Glutamatergic neuron (in vitro differentiated cells): ENCODE measurements at places on chromosomes 5 and 9. TPM values are rescaled to one million over a fixed set of nuclear protein-coding genes. Genes with fewer than 3 reads are reported as not detected.

- no peaks in the 10 kb centered on the region for H3K4me1 ChIP-seq
- no peaks in the 10 kb centered on the region for H3K36me3 ChIP-seq
- H3K27me3 ChIP-seq = peaks cover 2% of the 10 kb centered on the region
- no peak overlapping the region for H3K27ac ChIP-seq
- DNase-seq = no peak
- no peak overlapping the region for H3K4me3 ChIP-seq
These were observed 487.8 kb upstream of the NUDT12 start for GRCh38 chr5:104050436-104050835.

- no peak overlapping the region for H3K4me3 ChIP-seq
- no peak overlapping the region for H3K27ac ChIP-seq
These were observed 11.9 kb upstream of the C1QTNF2 start for GRCh38 chr5:160382346-160382745.

GRCh38 chr5:19767987-19768386 lies 220.0 kb downstream of the CDH18 start:
- no peak overlapping the region for H3K4me3 ChIP-seq
- no peaks in the 10 kb centered on the region for H3K27me3 ChIP-seq
- H3K27ac ChIP-seq = no peak overlapping the region

- peaks cover 21% of the 10 kb centered on the region for H3K4me1 ChIP-seq
- peak within 1 kb of the TSS; percentile 99 for H3K27ac ChIP-seq
- H3K36me3 ChIP-seq = no peaks in the 10 kb centered on the region
- DNase-seq = peak; percentile 64
- H3K4me3 ChIP-seq = peak within 1 kb of the TSS; percentile 97
- peaks cover 4% of the 10 kb centered on the region for H3K27me3 ChIP-seq
These were observed at the start of gene ZNF618 for GRCh38 chr9:113876151-113876992. TSS of gene ZNF618 (plus strand) at chr9:113876309. CDS start at chr9:113876381, 72 bp downstream.

Gene PCDHGC3
- total RNA-seq = 40.1 TPM

Gene BARHL1
- not detected for total RNA-seq

GRCh38 chr5:36228505-36228904 lies 13.2 kb downstream of the NADK2 start:
- H3K36me3 ChIP-seq = no peaks in the 10 kb centered on the region
- no peak overlapping the region for H3K4me3 ChIP-seq
- no peaks in the 10 kb centered on the region for H3K27me3 ChIP-seq
- no peak for DNase-seq

DNA sequence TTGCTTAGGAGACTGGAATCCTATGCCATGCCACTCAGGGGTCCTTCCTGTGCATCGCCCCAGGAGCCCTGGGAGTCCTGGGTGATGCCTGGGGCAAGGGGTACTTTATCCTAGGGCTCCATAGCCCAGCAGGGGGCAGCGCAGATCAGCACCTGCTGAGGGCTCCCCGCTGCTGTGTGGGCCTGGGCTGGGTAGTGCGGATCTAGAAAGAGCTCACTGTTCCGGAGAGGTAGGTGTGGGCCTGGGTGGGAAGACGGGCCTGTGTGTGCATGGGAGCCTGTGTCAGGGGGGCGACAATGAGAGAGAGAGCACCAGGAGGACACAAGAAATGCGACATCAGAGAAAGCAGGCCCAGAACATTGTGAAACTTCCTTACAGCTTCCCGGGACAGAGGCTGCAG lies 11.4 kb upstream of the DAB2IP start:
- H3K4me1 ChIP-seq = peaks cover 14% of the 10 kb centered on the region
- DNase-seq = peak; percentile 81
- H3K27me3 ChIP-seq = peaks cover 8% of the 10 kb centered on the region
- H3K4me3 ChIP-seq = no peak overlapping the region
- no peak overlapping the region for H3K27ac ChIP-seq
- no peaks in the 10 kb centered on the region for H3K36me3 ChIP-seq

DNA sequence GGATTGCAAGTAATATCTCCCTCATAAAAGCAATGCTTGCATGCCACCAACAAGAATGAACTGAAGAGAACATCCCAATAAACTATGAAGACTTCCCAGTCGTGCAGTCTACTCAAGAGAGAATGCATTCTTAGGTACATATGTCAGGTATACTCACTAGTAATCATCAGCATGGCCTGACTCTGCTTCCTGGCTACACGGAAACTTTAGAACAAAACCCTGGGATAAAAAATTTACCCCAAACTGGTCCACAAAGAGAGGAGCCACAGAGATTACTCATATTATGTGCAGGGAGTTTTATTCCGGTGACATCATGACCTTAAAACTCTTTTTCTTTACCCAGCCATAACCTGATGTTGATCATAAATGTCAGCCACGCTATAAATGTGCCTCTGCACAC lies 57.5 kb upstream of the PAPPA start:
- H3K4me3 ChIP-seq = no peak overlapping the region
- H3K4me1 ChIP-seq = peaks cover 11% of the 10 kb centered on the region
- DNase-seq = no peak

- H3K4me3 ChIP-seq = no peak overlapping the region
- H3K4me1 ChIP-seq = peaks cover 16% of the 10 kb centered on the region
- DNase-seq = no peak
These were observed 5.8 kb upstream of the CRHBP start for GRCh38 chr5:76947082-76947503.

DNA sequence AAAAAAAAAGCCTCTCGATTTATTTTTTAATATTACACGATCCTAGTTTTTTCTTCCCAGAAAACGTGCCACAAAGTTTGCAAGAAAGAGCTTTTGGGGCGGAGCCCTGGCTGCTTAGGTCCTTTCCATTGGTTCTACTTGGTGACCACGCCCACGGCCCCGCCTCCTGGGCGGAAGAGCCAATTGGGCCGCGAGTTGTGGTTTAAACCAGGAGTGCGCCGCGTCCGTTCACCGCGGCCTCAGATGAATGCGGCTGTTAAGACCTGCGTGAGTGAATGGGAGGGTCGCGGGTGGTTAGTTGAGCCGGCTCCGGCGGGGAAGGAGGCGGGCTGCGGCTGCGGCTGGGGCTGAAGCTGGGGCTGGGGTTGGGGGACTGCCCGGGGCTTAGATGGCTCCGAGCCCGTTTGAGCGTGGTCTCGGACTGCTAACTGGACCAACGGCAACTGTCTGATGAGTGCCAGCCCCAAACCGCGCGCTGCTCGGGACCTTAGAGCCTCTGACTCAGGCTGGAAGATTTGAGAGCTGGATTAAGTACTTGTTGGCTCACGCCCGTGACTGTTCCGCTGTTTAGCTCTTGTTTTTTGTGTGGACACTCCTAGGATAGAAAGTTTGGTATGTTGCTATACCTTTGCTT lies at the start of gene PTTG1:
Gene PTTG1, plus strand, starts transcription at position 231 of the 634 bp plus-strand sequence. CDS start 458 bp downstream, outside the sequence.
- no peaks in the 10 kb centered on the region for H3K36me3 ChIP-seq
- peaks cover 6% of the 10 kb centered on the region for H3K27me3 ChIP-seq

Gene SOHLH1
- total RNA-seq = not detected

Gene PCDHB10
- total RNA-seq = 17.7 TPM

GRCh38 chr5:69468631-69469030 lies 24.0 kb upstream of the OCLN start:
- DNase-seq = no peak
- H3K27ac ChIP-seq = no peak overlapping the region
- H3K27me3 ChIP-seq = no peaks in the 10 kb centered on the region
- H3K4me1 ChIP-seq = no peaks in the 10 kb centered on the region
- no peak overlapping the region for H3K4me3 ChIP-seq

GRCh38 chr9:108755979-108756378 lies 99.8 kb downstream of the ACTL7B start:
- H3K27me3 ChIP-seq = peaks cover 3% of the 10 kb centered on the region
- no peak overlapping the region for H3K4me3 ChIP-seq
- no peak overlapping the region for H3K27ac ChIP-seq
- no peak for DNase-seq
- peaks cover 16% of the 10 kb centered on the region for H3K36me3 ChIP-seq

Gene SLC36A1
- 117 TPM for total RNA-seq

GRCh38 chr9:109349421-109349846 lies 28.6 kb upstream of the EPB41L4B start:
- no peak for DNase-seq
- peaks cover 2% of the 10 kb centered on the region for H3K27me3 ChIP-seq
- no peak overlapping the region for H3K4me3 ChIP-seq
- no peaks in the 10 kb centered on the region for H3K4me1 ChIP-seq
- no peaks in the 10 kb centered on the region for H3K36me3 ChIP-seq
- no peak overlapping the region for H3K27ac ChIP-seq

- H3K4me1 ChIP-seq = peaks cover 3% of the 10 kb centered on the region
- no peak overlapping the region for H3K27ac ChIP-seq
- no peak overlapping the region for H3K4me3 ChIP-seq
- DNase-seq = no peak
- H3K27me3 ChIP-seq = no peaks in the 10 kb centered on the region
These were observed 36.9 kb upstream of the FCN2 start for GRCh38 chr9:134843740-134844139.

DNA sequence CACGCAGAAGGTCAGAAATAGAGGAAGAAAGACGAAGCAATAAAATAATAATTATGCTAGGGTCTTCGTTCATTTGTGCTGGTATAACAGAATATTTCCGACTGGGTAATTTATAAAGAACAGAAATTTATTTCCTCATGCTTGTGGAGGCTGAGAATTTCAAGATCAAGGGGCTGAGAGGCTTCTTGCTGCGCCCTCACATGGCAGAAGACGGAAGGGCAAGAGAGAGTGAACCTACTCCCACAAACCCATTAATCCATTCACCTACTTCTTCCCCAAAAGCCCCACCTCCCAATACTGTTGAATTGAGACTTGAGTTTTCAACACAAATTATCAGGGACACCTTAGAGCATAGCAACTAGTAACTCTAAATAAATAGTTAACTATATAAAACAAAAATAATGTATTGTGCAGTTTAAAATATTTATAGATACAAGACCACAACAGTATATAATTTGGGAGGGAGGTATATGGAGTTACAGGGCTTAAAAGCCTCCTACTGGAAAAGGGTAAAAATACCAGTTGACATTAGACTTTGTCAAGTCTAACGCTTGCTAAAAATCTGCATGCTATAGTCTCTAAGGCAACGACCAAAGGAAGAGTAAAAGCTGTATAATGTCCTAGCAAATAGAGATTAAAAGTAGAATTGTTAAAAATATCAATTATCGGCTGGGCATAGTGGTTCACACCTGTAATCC lies 40.3 kb upstream of the NAA35 start:
- H3K4me3 ChIP-seq = no peak overlapping the region
- DNase-seq = peak; percentile 69
- no peak overlapping the region for H3K27ac ChIP-seq
- H3K27me3 ChIP-seq = no peaks in the 10 kb centered on the region
- no peaks in the 10 kb centered on the region for H3K4me1 ChIP-seq
- peaks cover 3% of the 10 kb centered on the region for H3K36me3 ChIP-seq

Gene NMUR2
- total RNA-seq = not detected

Gene EQTN
- total RNA-seq = not detected

DNA sequence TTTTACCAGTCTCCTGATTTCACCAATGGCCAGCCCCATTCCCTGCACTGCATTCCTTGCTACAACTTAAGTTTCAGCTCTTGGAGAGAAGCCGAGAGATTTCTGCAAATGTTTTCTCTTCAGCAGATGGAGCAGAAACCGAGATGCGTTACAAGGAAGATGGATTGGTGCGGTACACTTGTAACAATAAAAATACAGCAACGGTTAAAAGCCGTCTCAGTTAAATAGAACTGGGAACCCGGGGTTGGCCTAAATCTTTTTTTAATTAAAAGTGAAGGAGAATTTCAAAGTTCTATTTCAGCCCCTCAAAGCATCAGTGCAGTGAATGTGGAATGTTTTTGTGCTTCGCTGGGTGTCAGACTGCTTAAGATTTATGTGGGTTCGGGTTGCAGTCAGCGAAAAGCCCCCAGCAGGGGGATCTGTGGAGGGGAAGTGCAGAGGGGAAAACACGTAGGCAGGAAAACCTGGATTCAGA lies 19.8 kb downstream of the BRINP1 start:
- peaks cover 2% of the 10 kb centered on the region for H3K27me3 ChIP-seq
- no peak overlapping the region for H3K27ac ChIP-seq
- H3K36me3 ChIP-seq = no peaks in the 10 kb centered on the region
- H3K4me3 ChIP-seq = no peak overlapping the region
- DNase-seq = peak; percentile 46
- peaks cover 17% of the 10 kb centered on the region for H3K4me1 ChIP-seq

Gene C7
- total RNA-seq = not detected

Gene SLC36A2
- total RNA-seq = not detected

GRCh38 chr9:115088860-115089259 lies 29.1 kb downstream of the TNC start:
- no peak overlapping the region for H3K27ac ChIP-seq
- DNase-seq = no peak
- no peak overlapping the region for H3K4me3 ChIP-seq
- H3K27me3 ChIP-seq = peaks cover 2% of the 10 kb centered on the region
- H3K36me3 ChIP-seq = no peaks in the 10 kb centered on the region

GRCh38 chr9:109399258-109399767 lies 78.5 kb upstream of the EPB41L4B start:
- peaks cover 4% of the 10 kb centered on the region for H3K27me3 ChIP-seq
- no peak overlapping the region for H3K4me3 ChIP-seq
- DNase-seq = no peak
- no peaks in the 10 kb centered on the region for H3K36me3 ChIP-seq
- peak overlapping the region; percentile 62 for H3K27ac ChIP-seq
- H3K4me1 ChIP-seq = peaks cover 4% of the 10 kb centered on the region
